M059J (cell line): ENCODE measurements at places on chromosomes 11 and 22.
A peak's percentile ranks its signal among the peaks of the same experiment; 100 is the strongest.

GRCh38 chr11:62588966-62589637 is 2.2 kb downstream of the TUT1 start:
- DNase-seq: no peak

GRCh38 chr11:64065712-64066111 is 30.0 kb downstream of the FLRT1 start:
- DNase-seq: no peak

- no peak for DNase-seq
Measured at GRCh38 chr11:96167787-96168186, 175.2 kb downstream of the MAML2 start.

DNA sequence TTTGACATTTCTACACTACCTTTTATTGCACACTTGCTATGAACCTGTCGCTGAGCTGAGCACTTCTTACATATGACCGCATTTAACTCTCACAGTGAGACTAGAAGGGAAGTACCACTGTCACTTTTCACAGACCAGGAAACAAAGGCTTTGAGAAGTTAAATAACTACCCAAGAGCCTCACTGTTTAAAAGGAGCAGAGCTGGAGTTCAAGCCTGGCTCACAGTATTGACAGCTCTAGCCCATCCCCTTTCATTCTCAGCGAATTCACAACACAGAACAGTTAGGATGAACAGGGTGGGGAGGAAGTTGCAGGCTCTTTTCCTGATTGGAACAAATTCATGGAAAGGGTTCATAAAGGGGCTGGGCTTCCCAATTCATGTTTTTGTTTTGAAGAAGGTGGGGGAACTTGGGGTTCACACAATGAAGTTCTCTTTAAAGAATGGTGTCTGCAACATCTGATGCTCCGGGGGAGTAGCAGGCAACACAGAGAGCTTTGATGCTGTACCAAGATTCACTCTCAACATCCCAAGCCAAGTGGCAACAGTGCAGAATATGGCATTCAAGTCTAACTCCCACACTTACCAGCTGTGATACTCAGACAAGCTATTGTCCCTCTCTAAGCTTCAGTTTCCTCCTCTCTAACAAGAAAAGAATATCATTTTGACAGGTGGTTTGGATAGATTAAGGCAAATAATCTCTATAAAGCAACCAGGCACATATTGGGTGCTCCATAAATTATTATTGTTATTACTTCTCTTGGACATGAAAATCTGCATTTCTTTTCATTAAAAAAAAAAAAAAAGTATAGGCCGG is 17.2 kb downstream of the SCGB1A1 start:
- DNase-seq: no peak

GRCh38 chr11:120199613-120200012 is 11.2 kb upstream of the OAF start:
- DNase-seq: no peak

GRCh38 chr11:120121336-120121735 is 16.6 kb downstream of the TRIM29 start:
- DNase-seq: peak; percentile 43

DNA sequence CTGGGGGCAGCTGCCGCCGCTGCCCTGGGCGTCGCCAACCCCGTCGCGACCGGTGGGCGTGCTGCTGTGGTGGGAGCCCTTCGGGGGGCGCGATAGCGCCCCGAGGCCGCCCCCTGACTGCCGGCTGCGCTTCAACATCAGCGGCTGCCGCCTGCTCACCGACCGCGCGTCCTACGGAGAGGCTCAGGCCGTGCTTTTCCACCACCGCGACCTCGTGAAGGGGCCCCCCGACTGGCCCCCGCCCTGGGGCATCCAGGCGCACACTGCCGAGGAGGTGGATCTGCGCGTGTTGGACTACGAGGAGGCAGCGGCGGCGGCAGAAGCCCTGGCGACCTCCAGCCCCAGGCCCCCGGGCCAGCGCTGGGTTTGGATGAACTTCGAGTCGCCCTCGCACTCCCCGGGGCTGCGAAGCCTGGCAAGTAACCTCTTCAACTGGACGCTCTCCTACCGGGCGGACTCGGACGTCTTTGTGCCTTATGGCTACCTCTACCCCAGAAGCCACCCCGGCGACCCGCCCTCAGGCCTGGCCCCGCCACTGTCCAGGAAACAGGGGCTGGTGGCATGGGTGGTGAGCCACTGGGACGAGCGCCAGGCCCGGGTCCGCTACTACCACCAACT is 1.0 kb downstream of the FUT4 start:
- DNase-seq: no peak

- DNase-seq: peak; percentile 42
Measured at GRCh38 chr22:46813816-46814597, 51.6 kb downstream of the TBC1D22A start.

GRCh38 chr22:26570864-26571525 is 18.9 kb downstream of the TPST2 start:
- no peak for DNase-seq

GRCh38 chr11:74086242-74086884 is 77.5 kb upstream of the UCP3 start:
- DNase-seq: peak; percentile 25

- DNase-seq: peak; percentile 42
Measured at GRCh38 chr11:2089536-2090165, 49.5 kb downstream of the IGF2 start.

DNA sequence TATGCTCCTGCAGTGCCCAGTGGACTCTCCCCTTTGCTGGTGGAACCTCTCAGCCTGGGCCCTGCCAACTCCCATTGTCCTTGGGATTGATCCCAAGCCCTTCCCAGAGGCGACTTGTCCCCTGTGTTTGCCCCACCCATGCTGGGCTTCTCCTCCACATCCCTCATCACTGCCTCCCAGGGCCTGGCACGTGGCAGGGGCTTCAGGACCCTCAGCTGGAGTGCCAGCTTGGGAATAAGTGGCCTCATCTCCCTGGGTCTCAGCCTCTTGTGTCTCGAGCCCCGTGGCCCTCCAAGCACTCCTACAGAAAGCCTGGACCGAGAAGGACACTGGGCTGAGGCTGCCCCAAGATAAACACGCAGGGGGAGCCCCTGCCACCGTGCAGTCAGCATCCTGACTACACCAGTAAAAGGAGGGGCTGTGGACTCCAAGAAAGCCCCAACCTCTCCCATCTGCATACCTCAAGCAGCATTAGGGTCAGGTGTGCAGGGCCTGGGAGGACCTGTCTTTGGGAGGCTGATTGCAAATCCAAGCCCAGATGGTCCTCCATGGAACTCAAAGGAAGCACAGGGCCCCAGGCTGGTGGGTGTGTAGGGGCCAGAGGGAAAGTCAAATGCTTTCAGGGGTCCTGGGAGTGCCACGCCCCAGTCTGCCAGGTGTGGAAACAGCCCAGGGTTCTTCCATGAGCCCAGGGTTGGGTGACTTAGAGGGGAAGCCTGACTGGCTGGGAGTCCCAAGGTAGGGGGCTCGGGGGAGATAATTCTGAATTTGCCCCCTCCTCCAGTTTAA is 9.5 kb upstream of the GNAZ start:
- DNase-seq: no peak

DNA sequence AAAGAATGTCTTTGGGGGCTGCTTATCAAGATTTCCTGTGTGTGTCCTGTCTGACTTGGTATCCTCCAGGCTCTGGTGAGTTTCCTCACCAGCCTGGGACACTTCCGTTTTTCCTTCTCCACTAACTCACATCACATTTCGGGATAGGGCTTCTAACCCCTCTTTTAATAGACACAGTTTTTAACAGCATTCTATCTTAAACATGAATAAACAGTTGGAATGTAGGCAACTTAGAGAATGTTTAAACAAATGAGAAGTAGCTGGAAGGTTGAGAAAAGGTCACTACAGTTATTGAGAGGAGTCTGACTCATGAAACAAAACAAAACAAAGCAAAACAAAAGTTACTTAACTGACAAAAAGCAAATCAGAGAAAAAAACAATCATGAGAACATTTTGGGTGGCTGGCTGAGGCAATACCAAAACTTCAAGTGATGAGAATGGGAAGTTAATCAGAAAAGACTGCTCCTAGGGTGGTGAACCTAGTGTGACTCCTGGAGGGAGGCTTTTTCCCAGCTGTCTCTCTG is 64.7 kb upstream of the CTSC start:
- peak; percentile 95 for DNase-seq

DNA sequence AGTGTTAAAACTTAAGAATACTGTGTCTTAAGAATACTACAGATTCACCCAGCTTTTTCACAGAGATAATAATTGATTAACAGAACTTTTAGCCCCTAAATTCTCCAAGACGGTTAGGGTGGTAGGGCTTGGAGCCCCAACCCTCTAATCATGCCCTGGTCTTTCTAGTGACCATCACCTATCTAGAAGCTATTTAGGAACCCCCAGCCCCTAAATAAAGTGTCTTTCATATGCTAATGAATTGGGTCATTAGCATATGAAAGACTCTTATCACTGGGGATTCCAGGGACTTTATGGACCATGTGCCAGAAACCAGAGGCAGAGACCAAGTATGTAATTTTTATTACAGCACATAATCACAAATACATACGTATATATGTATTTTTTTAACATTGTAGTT is 999.7 kb upstream of the RAG2 start:
- no peak for DNase-seq

- no peak for DNase-seq
Measured at GRCh38 chr11:120354779-120355178, 18.6 kb downstream of the ARHGEF12 start.

DNA sequence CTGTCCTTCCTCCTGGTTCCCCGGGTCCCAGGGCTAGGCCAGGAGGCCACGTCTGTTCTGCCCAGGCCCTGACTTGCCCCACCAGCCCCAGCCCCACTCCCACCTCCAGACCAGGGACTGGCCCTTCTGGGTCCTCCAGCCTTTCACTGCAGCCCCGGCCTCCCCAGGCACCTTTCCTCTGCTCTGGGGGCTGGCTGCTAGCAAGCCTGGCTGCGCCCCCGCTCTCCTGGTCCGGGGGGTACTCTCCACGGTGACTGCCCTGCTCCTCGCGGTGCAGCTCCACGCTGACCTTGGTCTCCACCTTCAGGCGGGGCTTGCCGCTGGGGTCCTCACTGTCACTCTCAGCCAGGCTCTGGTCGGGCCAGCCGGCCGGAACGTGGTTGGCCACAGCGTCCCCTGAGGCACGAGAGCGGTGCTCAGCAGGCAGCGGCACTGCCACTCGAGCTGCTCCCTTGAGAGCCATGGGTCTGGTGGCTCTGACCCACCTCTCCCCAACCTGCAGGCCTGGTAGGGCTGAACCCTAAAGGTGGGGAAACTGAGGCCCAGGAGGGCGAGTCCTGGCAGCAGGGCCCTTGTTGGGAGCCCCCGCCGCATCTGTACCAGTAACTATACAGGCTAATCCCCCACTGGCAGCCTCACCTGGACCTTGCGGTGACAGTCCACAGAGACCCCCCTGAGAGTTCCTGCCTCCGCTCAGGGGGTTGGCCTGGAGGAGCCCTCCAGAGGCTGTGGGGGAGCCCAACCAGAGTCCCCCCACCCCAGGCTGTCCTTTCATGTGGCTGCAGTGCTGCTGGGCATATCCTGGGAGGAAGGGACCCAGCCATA is 29.0 kb downstream of the TRMU start:
- DNase-seq: no peak

DNA sequence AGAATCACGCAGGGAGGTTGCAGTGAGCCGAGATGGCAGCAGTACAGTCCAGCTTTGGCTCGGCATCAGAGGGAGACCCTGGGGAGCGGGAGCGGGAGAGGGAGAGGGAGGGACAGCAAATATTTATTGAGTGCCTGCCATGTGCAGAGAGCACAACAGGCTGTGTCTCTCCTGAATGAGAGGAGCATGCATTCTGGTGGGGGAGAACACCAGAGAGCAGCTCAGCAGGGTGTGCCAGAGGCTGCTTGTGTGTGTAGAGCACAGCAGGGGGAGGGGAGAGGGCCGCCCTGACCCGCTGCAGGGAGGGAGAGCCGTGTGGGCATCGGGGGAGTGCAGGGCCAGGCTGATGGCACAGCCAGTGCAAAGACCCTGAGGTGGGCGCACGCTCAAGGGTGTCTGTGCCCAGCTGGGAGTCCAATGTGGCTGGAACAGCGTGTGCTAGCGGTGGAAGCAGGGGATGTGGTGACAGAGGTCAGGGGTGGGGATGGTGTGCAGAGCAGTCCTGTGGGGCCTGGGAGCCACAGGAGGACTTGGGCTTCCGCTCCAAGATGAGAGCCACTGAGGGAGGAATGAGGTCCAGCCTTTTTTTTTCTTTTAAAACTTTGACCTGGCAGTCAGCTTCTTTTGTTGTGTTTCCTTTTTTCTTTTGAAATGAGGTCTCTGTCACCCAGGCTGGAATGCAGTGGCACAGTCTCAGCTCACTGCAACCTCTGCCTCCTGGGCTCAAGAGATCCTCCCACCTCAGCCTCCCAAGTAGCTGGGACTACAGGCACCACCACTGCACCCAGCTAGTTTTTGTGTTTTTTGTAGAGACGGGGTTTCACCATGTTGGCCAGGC is 12.0 kb downstream of the PPIL2 start:
- DNase-seq: no peak

DNA sequence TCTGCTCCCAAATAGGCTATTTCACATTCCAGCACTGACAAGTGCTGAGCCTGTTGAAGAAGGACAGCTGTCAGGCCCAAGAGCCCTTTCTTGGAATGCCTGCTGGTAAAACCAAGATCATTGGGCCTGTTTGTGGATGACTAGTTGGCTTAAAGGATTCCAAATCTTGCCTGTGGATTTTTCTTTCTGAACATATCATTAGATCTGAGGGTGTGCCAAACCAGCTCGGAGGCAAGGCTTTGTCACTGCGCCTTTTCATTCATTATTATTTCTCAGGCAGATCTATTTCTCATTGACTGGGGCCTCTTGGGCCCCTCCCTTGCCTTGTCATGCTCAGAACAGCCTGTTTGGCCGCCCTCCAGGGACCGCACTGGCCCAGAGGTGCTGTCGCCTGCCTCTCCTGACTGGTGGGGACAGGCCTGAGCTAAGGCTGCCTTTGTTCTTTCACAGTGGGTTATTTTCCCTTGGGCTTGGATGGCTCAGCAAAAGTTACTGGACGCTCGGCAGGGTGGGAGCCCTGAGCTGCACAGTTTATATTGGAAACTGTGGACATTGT is 222.7 kb upstream of the SESN3 start:
- DNase-seq: no peak

DNA sequence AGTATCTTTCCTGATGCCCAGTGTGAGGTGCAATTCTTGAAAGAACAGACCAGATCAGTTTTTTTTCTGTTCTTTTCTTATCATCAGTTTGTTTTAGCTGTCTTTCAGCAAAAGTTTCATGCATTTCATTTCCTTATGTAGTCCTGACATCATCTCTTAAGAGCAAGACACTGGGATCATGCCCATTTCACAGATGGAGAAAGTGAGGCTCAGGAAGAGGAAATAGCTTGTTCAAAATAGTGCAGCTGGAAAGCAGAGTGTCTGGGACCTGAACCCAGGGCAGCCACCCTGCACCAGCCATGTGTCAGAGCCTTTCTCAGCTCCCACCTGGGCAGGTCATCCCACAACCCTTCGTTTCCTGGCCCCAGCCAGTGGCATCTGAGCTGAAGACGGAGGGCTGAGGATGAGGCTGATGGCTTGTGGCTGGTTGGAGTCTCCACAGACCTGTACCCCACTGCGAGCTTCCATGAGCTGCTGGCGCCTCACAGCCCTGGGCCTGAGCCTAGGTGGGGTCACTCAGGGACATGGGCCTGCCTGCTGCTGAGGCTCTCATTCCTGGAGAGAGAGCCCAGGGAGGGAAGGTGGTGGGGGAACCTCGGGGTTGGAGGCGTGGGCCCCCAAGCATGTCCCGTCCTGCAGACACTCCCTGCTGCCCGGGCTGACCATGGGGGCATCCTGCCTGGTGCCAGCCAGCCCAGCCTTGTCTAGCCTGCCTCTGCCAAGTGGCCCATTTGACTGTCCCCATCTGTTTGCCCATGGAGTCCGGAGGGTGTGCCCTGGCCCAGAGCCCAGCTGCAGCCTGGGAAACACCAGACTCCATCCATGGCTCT is 61.8 kb downstream of the SMIM38 start:
- DNase-seq: no peak
